A549 treated with AZD2906 at 1 μM for 4 hours (cell line): ENCODE measurements at places on chromosomes 12 and 14. TPM values are rescaled to one million over a fixed set of nuclear protein-coding genes. Genes with fewer than 3 reads are reported as not detected.

EPYC gene
- not detected in 5 replicates for total RNA-seq

SLC11A2 gene
- total RNA-seq, result 17.6 to 22.9 TPM (median 20.3 TPM) in 5 replicates

HOTAIR gene
- 0.06 to 0.29 TPM (median 0.12 TPM) in 5 replicates for total RNA-seq

PROX2 gene
- not detected in 5 replicates for total RNA-seq

IFT43 gene
- total RNA-seq, result 34.7 to 41.2 TPM (median 35.6 TPM) in 5 replicates

WASHC3 gene
- 29.1 to 33.7 TPM (median 31.2 TPM) in 5 replicates for total RNA-seq

ANKS1B gene
- 0.41 to 0.71 TPM (median 0.51 TPM) in 5 replicates for total RNA-seq

SEL1L gene
- 16.8 to 25.4 TPM (median 21.8 TPM) in 5 replicates for total RNA-seq

FOXN4 gene
- 0.04 to 0.11 TPM (median 0.07 TPM) in 5 replicates for total RNA-seq

DNAJC22 gene
- total RNA-seq, result 20.3 to 22.4 TPM (median 21.4 TPM) in 5 replicates

OR4K13 gene
- total RNA-seq, result not detected in 5 replicates

SYCP3 gene
- 0.10 to 0.13 TPM (median 0.13 TPM) in 3 of 5 replicates, not detected in the others for total RNA-seq

LMO3 gene
- 0.06 to 0.13 TPM in 2 of 5 replicates, not detected in the others for total RNA-seq

KRT6A gene
- total RNA-seq, result 10.0 to 14.8 TPM (median 12.1 TPM) in 5 replicates

CLEC4A gene
- 0.13 to 0.27 TPM (median 0.23 TPM) in 3 of 5 replicates, not detected in the others for total RNA-seq

C12orf54 gene
- not detected in 5 replicates for total RNA-seq

CCDC196 gene
- total RNA-seq, result not detected in 5 replicates

IL26 gene
- not detected in 5 replicates for total RNA-seq

B4GALNT3 gene
- total RNA-seq, result 0.44 to 0.82 TPM (median 0.54 TPM) in 5 replicates

SDS gene
- 0.49 to 1.8 TPM (median 1.6 TPM) in 5 replicates for total RNA-seq
